Epithelial cell of proximal tubule (primary cell): ENCODE measurements at places on chromosomes 6 and 20. TPM values are rescaled to one million over a fixed set of nuclear protein-coding genes. Genes with fewer than 3 reads are reported as not detected.
A peak's percentile ranks its signal among the peaks of the same experiment; 100 is the strongest.

GRCh38 chr6:44401138-44401537 is 13.6 kb downstream of the CDC5L start:
- no peak for DNase-seq

- no peak for DNase-seq
Observed at GRCh38 chr20:460707-461106, 1.6 kb downstream of the TBC1D20 start.

DNA sequence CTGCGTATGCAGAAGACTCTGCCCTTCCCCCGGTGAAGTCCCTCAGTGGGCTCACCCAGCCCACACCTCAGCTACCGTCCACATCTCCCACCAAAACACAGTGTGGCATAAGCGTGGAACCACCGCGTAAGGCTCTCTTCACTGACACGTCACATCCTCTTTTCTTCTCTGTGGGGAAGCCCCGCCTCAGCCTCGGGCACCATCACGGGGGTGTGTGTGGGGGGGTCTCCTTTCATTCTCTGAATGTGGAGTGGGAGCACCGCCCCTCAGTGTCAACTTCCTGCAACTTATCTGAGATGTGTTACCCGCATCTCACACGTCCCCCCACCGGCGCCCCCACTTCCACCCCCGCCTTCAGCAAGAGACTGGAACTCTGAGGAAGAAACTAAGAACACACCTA is 388.4 kb upstream of the JARID2 start:
- no peak for DNase-seq

DNA sequence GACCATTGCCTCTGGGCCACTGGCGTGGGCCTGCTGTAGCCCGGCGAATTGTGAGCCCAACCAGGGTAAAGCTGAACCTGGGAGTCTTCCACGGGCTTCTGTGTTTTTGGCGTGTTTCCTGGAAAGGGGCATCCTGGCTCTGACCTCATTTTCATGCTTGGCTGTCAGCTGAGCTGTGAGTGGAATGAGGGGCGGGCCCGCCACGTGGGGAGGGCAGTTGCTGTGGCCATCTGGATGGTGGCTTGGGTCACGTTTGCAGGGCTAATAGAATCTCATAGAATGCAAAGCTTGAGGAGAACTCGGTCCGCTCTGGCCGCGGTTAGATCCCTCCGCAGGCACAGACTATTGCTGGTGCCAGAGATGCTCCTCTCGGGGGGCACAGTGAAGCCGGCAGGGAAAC is 263.0 kb downstream of the SMOC2 start:
- no peak for DNase-seq

DNA sequence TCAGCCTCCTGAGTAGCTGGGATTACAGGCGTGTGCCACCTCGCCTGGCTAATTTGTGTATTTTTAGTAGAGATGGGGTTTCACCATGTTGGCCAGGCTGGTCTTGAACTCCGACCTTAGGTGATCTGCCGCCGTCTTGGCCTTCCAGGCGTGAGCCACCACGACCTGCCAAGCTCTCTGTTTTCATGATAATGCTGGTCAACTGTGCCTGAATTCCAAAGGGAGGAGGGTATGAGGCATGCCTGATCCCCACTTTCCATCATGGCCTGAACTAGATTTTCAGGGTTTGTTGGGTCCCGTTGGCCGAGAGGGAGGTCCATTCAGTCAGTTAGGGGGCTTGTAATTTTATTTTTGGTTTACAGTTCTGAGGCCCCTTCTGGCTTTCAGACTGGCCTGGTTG is 28.0 kb upstream of the ANGPT4 start:
- no peak for DNase-seq

GRCh38 chr20:46089417-46090388 is at the start of gene NCOA5:
NCOA5 (minus strand) TSS chr20:46089962; CDS start chr20:46079424, 10,538 bp downstream.
- peak; percentile 44 for DNase-seq

DNA sequence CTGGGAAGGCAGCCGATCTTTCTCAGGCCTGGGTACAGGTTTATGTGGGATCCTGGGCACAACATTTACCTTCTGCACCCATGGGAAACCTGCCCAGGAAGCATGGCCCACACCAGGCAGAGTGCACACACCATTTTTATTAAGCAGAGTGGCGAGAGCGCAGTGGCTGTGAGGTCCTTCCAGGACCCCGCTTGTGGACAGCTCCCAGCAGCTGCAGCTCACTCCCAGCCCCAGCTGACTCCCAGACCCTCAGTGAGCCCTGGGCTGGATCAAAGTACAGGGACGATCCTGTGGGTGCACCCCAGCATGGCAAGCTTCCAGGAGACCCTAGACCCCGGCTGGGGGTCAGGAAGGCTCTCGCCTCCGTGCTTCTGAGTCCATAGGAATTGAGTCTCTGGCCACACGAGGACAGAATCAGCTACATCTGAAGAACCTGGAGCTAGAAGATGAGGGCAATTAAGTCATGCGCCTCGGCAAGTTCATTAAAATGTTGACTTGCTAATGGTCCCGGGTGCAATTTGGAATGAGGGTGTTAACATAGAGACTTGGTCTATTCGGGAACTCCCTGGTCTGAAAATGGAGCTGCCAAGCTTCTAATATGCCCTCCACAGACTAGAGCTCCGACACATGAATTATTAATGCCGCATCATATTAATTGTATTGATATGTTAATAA is 65.4 kb upstream of the SLCO4A1 start:
- DNase-seq: no peak

DNA sequence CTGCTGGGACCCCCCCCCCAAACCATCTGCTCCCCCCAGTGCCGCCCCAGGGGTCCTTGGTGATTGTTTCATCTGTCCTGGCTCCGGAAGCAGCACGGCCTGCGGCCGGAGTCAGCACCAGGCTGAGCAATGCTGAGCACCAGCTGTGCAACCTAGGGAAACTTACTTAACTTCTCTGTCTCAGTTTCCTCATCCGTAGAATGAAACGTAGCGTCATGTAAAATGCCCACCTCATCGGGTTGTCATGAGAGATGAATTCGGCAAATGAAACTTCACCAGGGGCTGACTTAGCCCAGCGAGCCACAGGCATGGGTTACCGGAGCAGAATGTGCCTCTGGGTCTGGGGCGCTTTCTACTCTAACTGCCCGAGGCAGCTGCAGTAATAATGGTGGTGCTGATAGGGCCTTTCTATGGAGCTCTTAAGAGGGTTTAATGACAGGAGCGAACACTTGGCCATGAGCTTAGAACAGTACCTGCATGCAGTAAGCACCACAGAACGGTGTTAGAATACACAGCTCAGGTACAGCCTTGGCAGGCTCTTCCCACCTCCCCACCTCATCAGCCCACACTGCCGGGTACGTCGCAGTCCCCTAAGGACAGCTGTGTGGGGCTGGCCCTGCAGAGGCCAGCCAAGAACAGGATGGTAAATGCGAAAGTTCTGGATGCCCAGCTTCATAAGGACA is 1.7 kb downstream of the THBS2 start:
- no peak for DNase-seq

DNA sequence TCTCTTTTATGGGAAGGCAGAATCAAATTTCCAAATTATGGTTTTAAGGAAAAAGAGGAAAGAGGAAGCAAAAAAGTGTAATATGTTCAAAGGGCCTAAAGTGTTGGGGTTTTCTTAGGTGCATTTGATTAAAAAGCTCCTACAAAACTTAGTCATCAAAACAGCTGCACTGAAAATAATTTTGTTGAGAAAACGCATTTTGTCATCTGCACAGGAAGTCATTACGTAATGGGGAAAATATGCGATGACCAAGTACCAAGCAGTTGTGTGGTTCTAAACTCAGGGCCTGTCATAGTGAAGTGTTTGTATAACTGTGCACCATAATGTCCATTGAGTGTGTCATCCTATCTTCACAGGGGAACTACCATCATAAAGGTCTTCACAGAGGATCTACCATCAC is 15.6 kb downstream of the HAO1 start:
- DNase-seq: peak; percentile 46

EIF6 gene
- total RNA-seq: 315 and 480 TPM in 2 replicates

NNAT gene
- total RNA-seq: 41.0 and 65.2 TPM in 2 replicates

WFDC5 gene
- not detected in 2 replicates for total RNA-seq

HLA-DQA1 gene
- not detected in 2 replicates for total RNA-seq

GRM1 gene
- total RNA-seq: 0.51 TPM in 1 of 2 replicates, not detected in the other

CCN5 gene
- 0.14 TPM in 1 of 2 replicates, not detected in the other for total RNA-seq
